ENCODE measurements at places on chromosomes 3 and 15.

DNA sequence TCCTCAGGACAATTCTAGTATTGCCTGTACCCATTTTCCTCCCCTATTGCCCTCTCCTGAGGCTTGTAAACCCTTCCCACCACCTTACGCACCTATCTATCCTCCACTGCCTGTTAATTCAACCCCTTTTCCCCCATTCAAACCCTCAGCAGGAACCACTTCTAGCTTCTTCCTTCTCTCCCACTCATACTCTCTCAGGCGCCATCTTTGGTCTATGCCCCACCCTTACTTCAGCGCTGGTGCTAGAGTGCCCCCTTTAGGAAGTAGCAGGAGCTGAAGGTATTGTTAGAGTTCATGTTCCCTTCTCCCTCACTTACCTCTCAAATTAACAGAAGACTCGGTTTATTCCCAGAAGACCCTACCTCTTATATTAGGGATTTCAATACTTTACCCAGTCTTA is 121.8 kb upstream of the NLGN1 start:
- DNase-seq = no peak

DNA sequence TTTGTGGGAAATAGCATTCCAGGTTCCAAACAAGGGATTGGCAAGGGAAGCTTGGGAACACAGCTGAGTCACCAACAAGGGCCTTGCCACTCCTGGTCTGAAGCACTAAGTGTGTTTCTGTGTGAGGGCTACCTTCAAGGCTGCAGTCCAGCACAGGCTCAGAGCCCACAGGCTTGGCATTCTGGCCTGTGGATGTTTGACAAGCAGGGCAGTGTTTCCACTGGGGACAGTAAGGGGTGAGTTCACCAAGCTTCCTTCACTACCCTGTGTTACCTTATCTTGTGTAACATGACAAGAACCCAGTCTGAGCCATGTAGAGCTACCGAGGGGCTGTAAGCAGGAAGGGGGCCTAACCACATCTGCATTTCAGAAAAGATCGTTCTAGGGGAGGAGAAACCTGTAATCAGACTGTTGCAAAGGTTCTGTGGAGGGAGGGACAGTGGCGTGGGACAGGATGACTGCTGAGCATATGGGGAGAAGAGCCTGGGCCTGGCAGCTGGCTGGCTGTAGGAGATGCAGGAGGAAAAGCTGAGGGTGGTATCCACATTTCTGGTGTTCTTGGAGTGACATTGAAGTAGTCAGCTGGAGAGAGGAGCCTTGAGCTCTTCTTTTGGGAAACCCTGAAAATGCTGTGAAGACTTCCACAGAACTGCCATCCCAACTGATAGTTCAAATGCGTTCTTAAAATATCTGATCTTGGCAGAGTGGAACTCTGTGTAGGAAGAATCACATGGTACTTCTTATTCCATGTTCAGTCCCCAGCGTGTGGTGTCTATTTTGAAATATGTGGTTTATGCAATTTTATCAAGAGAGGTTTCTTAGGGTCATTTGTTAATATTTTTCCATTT is 61.3 kb downstream of the CTDSPL start:
- DNase-seq = no peak

- DNase-seq = no peak
Observed at GRCh38 chr15:27576576-27576975, 522.5 kb downstream of the OCA2 start.

GRCh38 chr3:150666167-150666566 is 37.6 kb downstream of the ERICH6 start:
- DNase-seq = no peak

GRCh38 chr15:78322243-78322642 is 17.9 kb upstream of the CRABP1 start:
- DNase-seq = no peak

DNA sequence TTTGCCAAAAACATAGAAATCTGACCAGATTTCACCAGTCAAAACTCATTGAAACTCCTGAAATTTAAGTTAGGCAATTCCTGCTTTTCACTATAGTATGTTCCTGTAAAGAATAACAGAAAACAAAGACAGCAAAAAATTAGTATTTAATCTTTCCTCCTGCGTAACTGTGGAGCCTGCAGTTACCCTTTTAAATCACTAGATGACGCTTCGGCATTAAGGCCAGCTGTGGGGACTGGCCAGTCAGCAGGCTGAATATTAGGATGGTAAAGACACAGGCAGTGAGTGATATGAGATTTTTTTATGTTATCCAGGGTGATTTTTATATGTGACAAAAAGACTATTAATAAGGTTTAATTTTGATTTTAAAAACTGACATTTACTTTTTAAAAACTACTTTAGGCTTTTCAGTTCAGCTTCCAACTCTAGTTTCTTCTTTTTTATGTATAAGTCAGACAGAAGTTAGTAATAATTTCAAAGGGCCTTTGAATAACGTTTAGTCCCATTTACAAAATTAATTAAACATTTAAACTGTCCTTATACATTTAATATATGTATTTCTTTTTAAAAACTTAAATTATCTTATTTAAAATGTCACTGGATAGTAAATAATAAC is 165.1 kb downstream of the PPM1L start:
- DNase-seq = peak; percentile 42

DNA sequence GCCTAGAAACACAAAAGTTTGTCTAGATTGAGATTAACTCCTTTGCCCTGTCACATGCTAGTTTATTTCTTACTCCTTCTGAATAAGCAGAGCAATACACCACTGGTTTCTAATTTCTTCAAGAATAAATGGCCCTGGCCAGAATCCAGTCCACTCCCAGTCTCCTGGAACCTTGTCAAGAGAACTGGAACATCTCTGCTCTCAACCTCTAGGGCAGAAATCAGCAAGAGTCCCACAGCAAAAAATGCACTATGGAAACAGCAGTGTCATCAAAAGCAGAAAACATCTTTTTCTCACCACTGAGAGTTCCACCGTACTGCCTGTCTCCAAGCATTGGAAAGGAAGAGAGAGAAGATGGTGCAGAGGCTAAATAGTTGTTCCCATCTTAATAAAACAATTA is 35.9 kb upstream of the PPP2R3A start:
- no peak for DNase-seq

GRCh38 chr3:17238023-17238422 is 353.3 kb downstream of the PLCL2 start:
- no peak for DNase-seq

DNA sequence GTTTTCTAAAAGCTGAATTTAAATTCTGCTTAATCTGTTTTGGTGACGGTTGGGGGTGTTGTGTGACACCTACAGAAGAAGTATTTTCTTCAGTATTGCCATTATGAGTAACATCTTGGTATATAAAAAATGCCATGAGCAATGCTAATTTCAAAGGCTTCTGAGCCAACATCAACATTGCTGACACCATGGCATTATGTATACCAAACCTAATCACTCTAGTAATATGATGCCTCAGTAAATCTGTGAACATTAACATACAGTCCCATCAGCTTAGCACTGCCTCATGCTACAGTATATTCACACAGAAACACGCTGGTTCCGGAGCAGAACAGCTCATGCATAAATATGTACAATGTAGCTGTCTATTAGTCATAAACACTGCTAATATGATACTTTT is 75.8 kb downstream of the ZPLD1 start:
- no peak for DNase-seq

GRCh38 chr3:56192001-56192400 is 276.3 kb downstream of the ERC2 start:
- no peak for DNase-seq

DNA sequence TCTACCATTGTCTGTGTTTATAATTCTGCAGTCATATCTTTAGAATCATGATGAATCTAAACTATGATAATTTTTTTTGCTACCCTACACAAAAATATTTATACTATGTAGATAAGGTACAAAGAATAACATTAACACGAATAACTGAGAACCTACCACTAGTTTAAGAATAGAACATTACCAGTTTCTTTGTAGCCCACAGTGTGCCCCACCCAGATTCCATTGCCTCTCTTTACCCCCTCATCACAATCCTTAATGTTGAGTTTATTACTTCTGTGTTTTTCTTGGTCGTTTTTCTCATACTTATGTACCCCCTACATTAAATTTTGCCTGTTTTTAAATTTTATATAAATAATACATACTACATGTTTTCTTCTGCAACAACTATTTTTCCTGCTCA is 140.5 kb downstream of the BBX start:
- no peak for DNase-seq

GRCh38 chr15:80179025-80179759 is 26.4 kb downstream of the FAH start:
- no peak for DNase-seq

DNA sequence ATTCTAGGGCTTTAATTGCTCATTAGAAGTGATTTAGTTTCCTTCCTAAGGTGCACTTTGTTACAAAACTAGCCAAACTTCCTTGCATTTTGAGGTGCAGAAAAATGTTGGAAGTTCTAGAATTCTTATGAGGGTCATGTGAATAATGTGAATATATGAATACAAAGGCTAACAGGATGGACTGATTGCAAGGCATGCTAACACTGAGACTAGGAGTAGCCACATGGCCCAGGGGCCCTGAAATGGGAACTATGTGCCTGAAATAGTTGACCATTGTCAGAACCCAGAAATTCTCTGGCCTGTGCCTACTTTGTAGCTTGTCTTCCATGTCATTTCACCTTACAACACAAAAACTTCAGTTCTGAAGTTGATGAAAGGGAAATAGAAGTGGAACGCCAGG is 10.8 kb downstream of the ASB7 start:
- no peak for DNase-seq

- peak; percentile 21 for DNase-seq
Observed at GRCh38 chr3:19543212-19543841, 390.7 kb downstream of the EFHB start.

DNA sequence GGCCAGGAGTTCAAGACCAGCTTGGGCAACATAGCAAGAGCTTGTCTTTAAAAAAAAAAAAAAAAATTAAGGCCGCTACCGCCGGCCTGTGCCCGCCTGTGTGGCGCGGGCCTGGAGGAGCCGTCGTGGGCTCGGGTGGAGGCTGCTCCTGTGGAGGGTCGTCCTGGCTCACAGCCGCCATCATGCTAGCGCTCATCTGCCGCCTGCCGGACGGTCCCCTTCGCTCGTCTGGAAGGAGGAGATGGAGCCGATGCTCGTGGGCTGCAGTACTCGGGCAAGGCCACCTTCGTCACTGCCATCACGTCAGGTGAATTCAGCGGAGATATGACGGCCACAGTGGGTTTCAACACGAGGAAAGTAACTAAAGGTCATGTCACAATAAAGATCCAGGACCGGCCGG is 37.4 kb downstream of the TFRC start:
- DNase-seq = no peak

DNA sequence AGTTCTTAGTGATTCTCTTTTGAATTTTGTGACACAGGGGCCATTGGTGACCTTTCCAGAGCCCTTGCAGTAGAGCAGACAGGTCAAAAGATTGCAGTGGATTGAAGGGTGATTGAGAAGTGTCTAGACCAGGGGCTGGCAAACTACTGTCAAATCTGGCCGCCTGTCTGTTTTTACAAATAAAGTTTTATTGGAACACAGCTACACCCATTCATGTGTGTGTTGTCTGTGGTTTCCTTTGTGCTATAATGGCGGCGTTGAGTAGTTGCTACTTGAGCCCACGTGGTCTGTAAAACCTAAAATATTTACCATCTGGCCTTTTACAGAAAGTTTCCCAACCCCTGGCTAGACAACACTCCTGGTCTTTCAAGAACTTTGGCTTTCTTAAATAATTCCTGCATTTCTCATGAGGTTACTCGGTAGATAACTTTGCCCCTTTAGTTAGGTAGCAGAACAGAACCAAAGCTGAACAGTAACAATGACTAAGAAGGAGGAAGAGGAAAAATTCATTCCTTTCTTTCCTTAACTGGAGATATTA is 265.1 kb upstream of the NR2E3 start:
- no peak for DNase-seq

DNA sequence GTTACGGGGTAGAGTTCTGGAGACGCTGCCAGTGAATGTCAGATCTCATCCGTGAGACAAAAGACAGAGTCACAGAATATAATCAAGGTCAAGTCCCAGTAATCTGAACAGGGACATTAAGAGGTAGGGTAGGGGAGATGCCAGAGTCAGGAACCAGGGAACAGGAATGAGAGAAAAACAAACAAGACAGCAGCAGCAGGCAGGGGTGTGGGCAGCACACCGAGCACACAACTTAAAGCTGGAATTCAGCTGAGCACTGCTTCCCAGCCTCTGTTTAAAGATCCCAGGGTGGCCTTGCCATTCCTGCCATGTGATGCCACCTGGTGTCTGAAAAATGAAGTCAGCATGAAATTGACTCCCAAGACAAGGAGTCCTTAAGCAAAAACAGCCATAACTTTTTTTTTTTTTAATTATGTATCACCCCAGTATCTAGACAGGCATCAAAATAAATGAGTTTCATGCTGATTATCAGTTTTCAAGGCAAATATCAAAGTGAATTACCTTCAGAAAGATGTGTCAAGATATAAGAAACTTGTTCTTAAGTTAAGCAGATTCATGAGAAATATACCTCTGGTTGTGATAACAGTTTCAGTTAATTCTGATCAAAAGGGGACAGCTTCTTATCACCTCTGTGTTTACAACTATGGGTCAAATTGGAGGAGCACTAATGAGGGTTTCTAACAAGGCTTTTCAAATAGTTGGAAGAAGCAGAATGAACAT is 203.7 kb downstream of the SLC9A9 start:
- DNase-seq = peak; percentile 7

DNA sequence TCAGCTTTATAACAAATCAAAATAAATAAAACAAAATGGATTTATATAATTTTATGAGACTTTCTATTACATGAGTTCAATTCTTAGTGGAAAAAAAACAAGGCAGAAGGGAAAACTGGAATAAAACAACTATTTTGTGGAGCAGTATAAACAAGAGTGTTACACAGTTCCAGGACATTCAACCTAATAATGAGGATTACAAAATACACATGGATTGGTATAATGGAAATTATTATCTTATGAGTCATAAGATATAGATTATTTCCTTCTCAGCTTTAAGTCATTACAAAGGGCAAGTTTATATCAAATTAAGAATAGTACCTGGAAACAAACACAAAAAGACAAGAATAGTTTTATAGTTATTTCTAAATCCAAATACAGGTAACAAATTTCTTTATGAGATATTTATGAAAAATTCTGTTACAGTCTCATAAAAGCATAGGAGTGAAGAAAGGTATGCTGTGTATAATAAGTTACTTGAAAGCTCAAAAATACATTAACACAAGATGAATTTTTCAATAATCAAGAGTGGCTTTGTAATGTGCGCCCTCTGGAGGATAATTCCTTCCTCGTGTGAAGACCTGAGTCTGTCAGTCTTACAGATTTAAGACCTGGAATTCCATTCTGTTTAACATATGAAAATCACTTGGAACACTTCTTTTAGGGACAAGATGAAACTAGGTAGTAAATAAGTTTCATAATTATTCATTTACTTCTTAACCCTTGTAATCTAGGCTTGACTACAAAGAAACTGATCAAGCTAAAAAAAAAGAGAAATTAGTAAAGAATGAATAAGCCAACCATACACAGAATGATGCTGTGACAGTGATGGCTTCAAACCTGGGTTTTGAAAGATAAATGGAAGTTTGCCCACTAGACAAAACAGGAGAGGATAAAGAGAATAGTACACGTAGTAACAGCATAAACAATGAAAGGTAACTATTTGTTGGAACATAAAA is 9.5 kb downstream of the COPS2 start:
- no peak for DNase-seq

DNA sequence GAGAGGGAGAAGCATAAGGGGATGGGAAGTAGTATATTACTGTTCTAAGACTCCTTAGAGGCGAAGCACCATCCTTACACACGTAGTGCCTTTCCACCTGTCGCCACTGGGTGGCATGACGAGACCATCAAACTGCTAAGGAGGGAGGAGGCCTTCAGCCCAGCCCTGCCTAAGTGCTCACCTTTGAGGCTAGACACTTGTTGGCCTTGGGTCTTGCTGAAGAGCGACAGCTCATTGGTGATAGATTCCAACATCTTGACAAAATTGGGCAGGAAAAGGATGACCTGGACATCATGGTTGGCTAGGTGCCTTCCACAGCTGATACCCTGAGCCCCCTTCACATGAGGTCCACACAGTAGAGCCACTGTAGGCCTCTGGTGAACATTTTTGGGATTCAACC is 19.6 kb downstream of the CLK3 start:
- peak; percentile 26 for DNase-seq

All from NCI-H2227 treated with DMSO at 0.1 percent for 48 hours (cell line).